ENCODE measurements at places on chromosomes 11 and 22. TPM values are rescaled to one million over a fixed set of nuclear protein-coding genes. Genes with fewer than 3 reads are reported as not detected.

NXPE4 gene
- not detected for total RNA-seq

HBE1 gene
- not detected for total RNA-seq

IFITM10 gene
- 0.29 TPM for total RNA-seq

MGAT3 gene
- total RNA-seq: not detected
